ENCODE measurements at places on chromosomes 5 and 9.

DNA sequence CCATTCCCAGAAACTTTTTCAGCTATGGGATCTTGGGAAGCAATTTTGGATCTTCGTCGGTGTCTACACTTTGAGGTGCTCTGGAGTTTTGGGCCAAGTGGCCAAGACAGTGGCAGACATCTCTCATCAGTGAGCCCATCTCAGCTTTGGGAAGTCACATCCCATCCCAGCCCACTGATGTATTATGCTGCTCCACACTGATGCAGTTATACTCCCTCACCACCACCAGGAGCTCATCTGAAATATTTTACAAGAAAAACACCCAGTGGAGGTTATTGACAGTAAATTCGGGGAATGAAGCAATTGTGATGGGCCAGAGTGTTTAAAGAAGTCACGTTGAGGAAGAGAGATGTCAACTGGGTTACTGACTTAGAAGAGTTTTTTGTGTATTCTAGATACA is 378.0 kb downstream of the KDM4C start:
- no peak for DNase-seq

DNA sequence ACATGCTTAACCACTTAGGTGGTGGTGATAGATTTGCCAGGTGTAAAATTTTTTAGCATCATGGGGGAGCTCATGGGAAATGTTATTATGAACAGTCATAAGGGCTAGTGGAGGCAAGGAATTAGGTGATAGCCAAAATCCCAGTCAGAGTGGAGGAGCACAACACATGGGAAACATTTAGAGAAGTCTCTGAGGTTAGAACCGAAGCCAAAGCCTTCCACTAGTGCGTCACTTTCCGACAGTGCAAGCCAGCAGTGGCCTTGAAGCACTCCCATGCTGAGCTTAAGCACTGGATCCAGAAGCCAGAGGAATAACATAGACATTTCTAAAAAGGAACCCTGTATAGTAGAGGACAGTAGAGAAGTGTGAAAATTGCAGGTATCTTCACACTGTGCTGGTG is 101.5 kb upstream of the SNX2 start:
- DNase-seq, result no peak

GRCh38 chr5:43017428-43017815 is 22.7 kb downstream of the ANXA2R start:
- no peak for DNase-seq

- DNase-seq, result no peak
Measured at GRCh38 chr9:105119156-105119555, 125.3 kb upstream of the SLC44A1 start.

- no peak for DNase-seq
Measured at GRCh38 chr5:173499471-173500212, 116.8 kb downstream of the BOD1 start.

- no peak for DNase-seq
Measured at GRCh38 chr5:176557846-176558245, 8.7 kb downstream of the CDHR2 start.
